Left lung (tissue), 14 donors: ENCODE measurements at places on chromosomes 6 and 20. TPM values are rescaled to one million over a fixed set of nuclear protein-coding genes. Genes with fewer than 3 reads are reported as not detected.

The ZFP64 gene
- total RNA-seq: 10.8 TPM

The MTFR2 gene
- total RNA-seq: 1.6 TPM

The CNKSR3 gene
- total RNA-seq: 10.5 TPM

The FAM209B gene
- not detected for total RNA-seq

The FERMT1 gene
- 7.2 TPM for total RNA-seq

The FOXA2 gene
- total RNA-seq: 39.8 TPM

The LHFPL5 gene
- not detected for total RNA-seq

The KCNK15 gene
- 3.1 TPM for total RNA-seq

The TCP11 gene
- total RNA-seq: not detected

The PACRG gene
- 1.5 TPM for total RNA-seq

The UQCC2 gene
- 60.3 TPM for total RNA-seq

The PGC gene
- 266 TPM for total RNA-seq

The SLC35F1 gene
- 0.18 TPM for total RNA-seq

The DNMT3B gene
- total RNA-seq: 1.6 TPM

The IER3 gene
- 77.0 TPM for total RNA-seq

The ADAM33 gene
- total RNA-seq: 16.5 TPM

The ZDHHC14 gene
- total RNA-seq: 9.6 TPM

The NFKBIL1 gene
- 15.0 TPM for total RNA-seq

The CD164 gene
- total RNA-seq: 266 TPM

The CLPSL2 gene
- not detected for total RNA-seq
